CD8-positive, alpha-beta memory T cell (primary cell): ENCODE measurements at places on chromosomes 1 and 21. TPM values are rescaled to one million over a fixed set of nuclear protein-coding genes. Genes with fewer than 3 reads are reported as not detected.

The RGS1 gene
- polyA plus RNA-seq: 82.9 TPM

The AGT gene
- polyA plus RNA-seq: not detected

The AK5 gene
- polyA plus RNA-seq: 3.4 TPM

The TCHH gene
- polyA plus RNA-seq: not detected

The CIART gene
- 0.60 TPM for polyA plus RNA-seq

The ETNK2 gene
- polyA plus RNA-seq: 6.1 TPM

DNA sequence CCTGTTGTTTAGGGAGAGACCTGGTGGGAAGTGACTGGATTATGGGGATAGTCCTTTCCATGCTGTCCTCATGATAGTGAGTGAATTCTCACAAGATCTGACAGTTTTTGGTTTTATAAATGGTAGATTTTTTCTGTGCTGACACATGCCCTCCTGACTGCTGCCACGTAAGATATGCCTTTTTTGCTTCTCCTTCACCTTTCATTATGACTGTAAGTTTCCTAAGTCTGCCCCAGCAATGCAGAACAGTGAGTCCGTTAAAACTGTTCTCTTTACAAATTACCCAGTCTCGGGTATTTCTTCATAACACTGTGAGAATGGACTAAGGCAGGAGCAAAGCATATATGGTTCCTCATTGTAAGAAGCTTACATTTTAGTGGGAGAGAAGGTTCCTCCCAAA lies 1727.2 kb downstream of the NCAM2 start:
- DNase-seq: no peak
- no peak overlapping the region for H3K27ac ChIP-seq

DNA sequence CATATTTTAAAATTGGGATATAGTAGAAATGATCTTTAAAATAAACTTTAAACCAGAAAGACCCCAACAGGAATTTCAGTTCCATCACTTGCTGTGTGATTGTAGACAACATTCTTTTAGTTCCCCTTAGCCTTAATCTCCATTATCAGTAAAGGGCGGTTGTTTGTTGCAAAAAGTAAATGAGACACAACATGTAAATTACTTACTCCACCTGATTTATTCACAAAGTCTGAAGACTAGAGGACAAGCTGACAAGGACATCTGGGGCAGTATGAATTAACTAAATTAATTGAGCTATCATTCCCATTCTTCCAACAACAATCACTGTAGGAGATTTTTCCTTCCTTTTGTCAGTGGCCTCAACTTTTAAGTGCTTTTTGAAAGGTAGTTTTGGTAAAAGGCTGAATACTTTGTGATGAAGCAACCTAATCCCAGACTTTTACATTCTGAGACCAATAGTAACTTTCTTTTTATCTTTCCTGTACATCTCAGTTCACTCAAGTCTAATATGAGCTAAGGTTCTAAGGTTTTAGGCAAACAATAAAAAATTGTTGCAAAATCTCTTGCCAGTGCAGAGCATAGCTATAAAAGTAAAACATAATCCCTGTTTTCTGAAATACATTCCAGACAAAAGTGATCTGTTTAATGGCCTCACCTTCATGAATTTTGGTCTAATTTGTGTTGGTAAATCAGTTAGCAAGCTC lies 6.2 kb downstream of the SLC19A2 start:
- H3K4me3 ChIP-seq: no peak overlapping the region
- no peak for DNase-seq
- no peak overlapping the region for H3K27ac ChIP-seq
- no peaks in the 10 kb centered on the region for H3K36me3 ChIP-seq
- H3K27me3 ChIP-seq: no peaks in the 10 kb centered on the region
- peaks cover 5% of the 10 kb centered on the region for H3K4me1 ChIP-seq

GRCh38 chr21:43354026-43354420 lies 72.9 kb downstream of the SIK1 start:
- no peaks in the 10 kb centered on the region for H3K36me3 ChIP-seq
- H3K4me3 ChIP-seq: no peak overlapping the region
- H3K4me1 ChIP-seq: no peaks in the 10 kb centered on the region

DNA sequence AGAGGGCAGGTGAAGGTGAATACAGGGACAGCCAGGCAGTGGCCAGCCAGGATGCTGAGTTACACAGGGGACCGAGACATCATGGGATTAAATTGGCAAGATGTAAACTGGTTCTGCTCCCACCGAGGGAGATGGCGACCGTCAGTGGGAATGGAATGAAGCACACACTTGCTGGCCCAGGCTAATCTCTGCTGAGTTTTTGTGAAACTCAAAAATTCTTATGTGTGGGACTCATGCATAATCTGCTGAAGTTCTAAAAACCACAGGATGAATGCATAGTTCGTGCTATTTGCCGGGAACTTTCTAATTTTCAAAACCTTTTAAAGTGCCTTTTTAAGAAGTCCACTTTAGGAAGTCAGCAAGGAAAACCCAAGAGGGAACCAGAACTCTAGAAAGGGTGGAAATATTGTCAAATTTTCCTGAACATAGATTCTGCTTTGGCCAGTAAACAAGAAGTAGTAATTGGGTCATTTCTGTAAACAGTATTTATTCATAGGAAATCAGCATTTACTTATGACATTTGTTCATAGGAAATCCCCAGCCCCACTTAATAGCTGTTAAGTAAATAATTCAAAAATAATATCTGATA lies 85.4 kb upstream of the ROR1 start:
- no peaks in the 10 kb centered on the region for H3K4me1 ChIP-seq
- H3K4me3 ChIP-seq: no peak overlapping the region
- no peak overlapping the region for H3K27ac ChIP-seq
- H3K27me3 ChIP-seq: no peaks in the 10 kb centered on the region
- DNase-seq: no peak
- H3K36me3 ChIP-seq: no peaks in the 10 kb centered on the region

DNA sequence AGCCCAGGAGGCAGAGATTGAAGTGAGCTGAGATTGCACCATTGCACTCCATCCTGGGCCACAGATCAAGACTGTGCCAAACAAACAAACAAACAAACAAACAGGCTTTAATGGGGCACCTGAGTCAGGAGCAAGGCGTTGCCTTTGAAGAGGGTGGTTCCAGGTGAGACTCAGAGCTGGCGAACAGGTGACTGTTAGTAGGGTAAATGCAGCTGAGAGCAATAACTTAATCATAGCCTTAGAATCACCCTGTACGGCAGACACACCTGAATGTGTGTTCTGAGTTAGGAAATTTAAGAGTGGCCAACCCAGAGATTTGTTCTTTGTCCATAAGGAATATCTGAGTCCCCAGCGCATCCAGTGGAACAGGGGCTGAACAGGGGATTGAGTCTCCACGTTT lies 440.4 kb downstream of the RPS6KC1 start:
- no peak for DNase-seq
- H3K4me1 ChIP-seq: no peaks in the 10 kb centered on the region
- H3K27ac ChIP-seq: no peak overlapping the region
- H3K4me3 ChIP-seq: no peak overlapping the region
- no peaks in the 10 kb centered on the region for H3K27me3 ChIP-seq

- H3K27me3 ChIP-seq: no peaks in the 10 kb centered on the region
- no peaks in the 10 kb centered on the region for H3K36me3 ChIP-seq
- no peaks in the 10 kb centered on the region for H3K4me1 ChIP-seq
- H3K4me3 ChIP-seq: no peak overlapping the region
- no peak overlapping the region for H3K27ac ChIP-seq
- DNase-seq: no peak
These were observed 8.0 kb upstream of the TMEM61 start for GRCh38 chr1:54972436-54972835.
